HEK293T (cell line): ENCODE measurements at places on chromosomes 7 and 10.

DNA sequence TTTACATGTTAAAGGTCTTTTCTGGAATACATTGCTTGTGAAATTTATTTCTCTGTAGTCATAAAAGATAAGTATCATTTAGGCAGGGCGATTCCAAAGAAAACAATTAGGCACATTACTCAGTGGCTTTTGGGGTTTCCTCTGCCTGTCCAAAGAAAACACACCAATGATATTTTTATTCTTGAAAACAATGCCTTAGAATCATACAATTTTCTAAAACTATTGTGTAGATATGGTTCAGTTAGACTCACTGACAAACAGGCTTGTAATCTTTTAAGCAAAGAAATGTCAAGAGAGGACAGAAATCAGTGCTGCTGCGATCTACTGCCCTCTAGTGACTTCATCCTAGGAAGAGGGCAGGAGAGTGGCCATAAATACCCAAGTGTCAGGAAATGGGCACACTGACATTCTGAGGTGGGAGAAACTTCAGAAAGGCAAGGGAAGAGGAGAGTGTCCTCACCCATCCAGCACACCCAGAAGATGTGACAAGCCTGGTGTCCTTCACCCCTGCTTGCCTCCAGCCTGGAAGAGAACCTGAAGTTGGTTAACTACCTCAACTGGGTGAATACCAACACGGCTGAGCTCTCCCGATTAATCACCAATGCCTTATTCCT, 120.5 kb downstream of the GALNT11 start:
- DNase-seq = peak; percentile 69

DNA sequence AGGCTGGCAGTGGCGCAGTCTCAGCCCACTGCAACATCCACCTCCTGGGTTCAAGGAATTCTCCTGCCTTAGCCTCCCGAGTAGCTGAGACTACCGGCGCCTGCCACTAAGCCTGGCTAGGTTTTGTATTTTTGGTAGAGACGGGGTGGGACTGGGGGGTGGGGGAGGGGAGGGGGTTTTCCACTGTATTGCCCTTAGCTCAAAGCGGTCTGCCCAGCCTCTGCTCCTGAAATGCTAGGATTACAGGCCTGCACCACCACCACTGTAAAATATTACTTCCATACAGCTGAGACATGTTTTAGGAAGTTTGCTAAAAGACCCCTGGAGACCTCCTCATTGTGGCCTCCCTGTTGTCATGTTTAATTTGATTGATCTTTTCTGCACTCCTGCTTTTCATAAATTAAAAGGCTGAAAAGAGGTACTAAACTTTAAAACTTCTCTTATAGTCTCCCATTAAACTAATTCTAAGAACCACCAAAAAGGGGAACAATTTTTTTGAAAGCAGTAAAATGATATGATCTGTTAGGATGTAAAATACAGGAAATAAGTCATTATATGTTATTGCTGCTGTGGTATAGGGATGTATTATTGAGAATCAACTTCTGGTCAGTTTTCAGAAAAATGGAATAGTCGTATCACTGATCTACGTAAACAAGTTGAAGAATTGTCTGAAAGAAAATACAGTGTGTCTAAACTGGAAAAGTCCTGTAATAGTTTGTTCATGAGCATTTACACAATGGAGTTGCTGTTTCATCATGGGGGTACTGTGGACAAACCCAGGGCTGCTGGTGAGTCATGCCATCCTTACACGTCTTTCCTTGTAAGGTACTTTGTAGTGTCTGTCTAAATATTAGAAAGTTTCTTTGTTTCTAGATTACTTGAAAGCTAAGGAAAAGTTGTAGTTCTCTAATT, 72.9 kb upstream of the TMEM248 start:
- DNase-seq = no peak

- no peak for DNase-seq
Measured at GRCh38 chr10:124289851-124290795, 128.6 kb downstream of the OAT start.

DNA sequence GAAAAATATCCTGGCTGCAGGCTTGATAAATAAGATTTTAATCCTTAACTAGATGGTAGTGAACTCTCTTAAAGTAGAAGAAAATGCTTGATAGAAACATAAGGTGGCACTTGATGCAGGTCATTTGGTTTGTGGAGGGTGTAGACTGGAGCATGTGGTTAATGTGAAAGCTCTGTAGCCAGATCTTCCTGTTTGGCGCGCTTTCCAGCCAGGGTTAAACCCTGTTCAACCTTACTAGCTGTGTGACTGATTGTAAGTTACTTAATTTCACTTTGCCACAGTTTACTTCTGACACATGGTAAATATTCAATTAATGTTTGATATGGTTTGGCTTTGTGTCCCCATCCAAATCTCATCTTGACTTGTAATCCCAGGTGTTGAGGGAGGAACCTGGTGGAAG, 394.0 kb downstream of the REEP3 start:
- no peak for DNase-seq

GRCh38 chr10:104032144-104032775, 53.4 kb downstream of the COL17A1 start:
- no peak for DNase-seq

DNA sequence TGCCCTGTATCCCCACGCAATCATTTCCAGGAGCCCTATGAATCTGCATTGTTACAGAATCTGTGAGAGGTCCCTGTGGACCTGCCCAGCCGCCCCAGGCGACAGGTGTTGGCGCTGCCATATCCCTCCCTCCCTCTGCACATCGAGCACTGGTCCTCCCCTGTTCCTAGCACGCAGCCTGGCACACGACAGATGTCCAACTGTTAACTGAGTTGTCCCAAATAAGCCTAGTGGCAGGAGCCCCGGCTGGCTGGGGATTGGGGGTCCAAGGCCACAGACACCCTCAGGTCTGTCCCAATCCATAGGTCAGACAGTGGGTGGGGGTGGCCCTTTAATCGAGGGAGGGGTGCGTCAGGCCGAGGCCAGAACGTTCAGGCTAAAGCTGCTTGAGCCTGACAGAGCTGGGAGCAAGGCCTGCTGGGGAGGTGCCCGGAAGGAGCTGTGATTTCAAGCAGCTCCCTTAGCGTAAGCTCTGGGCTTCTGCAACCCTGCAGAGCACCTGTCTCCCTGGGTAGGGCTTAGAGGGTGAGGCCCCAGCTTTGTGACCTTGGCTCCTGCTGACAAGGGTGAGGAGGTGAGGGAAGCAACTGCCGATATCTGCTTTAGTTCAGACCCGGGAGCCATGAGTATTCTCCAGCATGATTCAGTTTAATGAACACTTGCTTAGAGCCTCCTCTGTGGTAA, 40.1 kb downstream of the ADRA2A start:
- DNase-seq = no peak

DNA sequence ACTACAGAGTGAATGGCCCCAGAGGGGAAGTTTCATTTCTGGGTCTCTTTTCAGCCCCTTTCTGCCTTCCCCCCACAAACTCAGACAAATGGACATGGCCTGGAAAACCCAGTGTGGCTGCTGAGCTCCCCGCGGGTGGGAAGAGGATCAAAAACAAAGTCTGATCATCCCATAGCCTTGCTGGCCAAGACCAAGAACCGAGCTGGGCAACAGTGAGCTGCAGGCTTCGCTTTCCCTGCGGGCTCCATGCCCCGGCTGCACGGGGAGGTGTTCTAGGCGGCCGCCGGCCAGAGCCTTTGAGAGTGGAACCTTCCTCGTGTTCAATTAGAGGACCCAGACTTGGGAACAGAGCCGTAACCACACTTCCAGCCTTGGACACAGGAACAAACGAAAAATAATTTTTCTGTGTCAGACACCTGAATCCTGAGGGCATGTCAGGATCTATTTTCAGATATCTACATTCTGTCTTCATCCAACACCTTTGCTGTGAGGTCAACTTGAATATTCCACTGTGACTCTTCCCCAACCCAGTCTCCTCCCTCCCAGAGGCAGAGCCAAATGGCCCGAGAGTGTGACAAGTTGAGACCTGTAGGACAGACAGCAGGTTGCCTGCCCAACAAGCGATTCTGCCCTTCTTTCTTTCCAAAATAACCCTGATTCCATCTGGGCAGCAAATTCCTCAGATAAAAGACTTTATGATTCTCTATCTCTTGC, 26.0 kb downstream of the WDR86 start:
- no peak for DNase-seq

- no peak for DNase-seq
Measured at GRCh38 chr10:26090762-26091161, 125.8 kb upstream of the GAD2 start.

DNA sequence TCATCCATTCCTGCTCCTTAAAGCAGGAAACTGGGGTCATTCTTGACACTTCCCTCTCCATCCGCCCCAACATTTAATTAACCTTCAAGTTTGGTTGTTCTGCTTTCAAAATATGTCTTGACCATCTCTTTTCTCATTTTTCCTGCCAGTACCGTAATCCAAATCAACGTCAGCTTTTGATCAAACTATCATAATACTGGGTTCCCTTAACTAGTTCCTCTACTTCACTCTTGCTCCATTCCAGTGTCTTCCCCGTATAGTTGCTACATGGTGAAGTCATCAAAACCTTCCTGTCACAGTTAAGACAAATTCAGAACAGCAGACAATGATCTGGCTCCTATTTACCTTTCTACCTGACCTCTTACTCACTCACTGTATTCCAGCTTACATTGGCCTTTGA, 6.6 kb upstream of the KLF14 start:
- no peak for DNase-seq

DNA sequence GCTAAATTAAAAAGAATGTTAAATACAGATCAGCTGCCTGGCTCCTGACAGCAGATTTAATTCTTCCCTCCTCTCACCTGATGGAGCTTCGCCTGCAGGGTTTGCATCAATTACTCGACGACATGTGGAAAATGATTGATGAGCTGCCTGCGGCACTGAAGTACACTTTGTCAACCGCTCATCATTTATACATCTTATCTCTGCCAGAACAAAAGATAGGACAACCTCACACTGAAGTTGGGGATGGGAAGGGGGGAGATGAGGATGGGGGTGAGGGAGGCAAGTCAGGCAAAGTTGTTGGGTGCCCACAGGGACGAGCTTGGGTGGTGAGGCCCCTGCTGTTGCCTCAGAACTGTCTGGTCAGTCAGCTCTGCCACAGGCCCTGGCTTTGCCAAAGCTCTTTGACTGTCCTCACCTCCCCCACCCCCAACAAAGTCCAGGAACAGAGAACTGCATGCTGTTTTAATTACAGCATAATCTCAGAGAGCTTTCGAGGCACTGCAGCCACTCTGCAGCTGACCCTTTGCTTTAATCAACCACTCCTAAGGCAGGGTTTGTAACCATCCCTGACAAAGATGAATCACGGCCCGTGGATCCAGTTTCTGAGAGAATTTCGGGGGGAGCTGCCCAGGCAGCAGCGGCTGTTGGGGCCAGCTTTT, 702.3 kb downstream of the LRMDA start:
- no peak for DNase-seq

DNA sequence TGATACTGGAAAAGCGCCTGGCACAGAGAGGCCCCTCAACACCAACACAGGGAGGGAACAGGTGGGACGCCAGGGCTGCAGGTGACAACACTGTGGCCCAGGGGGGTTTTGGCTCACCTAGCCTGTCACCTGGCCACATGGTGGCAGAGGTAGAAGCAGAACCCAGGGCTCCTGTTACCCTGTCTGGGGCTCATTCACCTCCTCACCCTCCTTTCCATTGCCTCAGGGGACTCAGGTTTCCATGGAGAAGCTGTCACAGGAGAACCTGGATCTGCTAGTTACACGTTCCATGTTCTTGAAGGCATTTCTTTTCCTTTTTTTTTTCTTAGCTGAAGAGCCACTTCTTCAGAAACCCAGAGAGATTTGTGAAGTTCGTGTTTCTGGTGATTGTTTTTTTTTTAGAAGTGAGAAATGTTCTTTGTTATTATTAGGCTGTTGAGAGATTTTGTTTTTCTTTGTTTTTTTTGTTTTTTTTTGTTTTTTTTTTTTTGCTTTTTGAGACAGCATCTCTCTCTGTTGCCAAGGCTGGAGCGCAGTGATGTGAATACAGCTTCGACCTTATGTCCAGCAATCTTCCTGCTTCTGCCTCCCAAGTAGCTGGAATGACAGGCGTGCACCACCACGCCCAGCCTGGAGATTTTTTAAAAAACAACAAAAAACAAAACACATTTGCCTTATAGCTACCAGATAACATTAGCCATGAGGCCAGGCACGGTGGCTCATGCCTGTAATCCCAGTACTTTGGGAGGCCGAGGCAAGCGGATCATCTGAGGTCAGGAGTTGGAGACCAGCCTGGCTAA, 16.0 kb downstream of the DENND2A start:
- DNase-seq = no peak

GRCh38 chr7:116390363-116390762, 109.2 kb upstream of the CAV2 start:
- DNase-seq = no peak

DNA sequence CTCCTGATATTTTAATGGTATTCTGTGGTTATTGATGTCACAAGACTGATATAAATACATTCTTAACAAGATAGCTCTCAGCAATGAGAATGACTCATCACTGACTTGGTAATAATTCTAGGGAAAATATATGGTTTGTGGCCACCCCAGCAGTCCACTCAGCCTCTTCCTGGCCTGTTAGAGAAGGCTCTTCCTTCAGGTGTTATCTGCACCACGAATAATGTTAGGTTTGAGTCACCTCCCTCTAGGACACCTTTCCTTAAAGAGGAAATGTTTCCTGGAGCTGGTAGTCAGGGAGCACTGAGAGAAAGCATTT, 163.3 kb downstream of the SVIL start:
- no peak for DNase-seq

DNA sequence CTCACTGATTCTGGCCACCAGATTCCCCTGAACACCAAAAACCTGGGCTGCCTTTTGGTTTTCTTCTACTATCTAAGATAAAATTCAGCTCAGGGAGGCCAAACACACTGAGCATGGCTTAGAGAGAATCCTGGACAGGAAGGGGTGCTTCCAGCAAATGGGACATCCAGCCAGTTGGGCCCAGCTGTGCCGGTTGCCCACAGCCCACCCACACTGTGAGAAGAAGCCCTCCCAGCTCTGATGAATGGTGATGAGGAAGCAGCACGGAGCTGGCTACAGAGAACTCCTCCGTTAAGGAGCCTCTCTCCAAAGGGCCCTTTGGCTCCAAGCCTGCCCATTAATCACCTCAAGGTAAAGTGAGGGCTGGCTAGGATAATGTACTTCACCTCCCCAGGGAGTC, 15.9 kb downstream of the LRRC18 start:
- no peak for DNase-seq

DNA sequence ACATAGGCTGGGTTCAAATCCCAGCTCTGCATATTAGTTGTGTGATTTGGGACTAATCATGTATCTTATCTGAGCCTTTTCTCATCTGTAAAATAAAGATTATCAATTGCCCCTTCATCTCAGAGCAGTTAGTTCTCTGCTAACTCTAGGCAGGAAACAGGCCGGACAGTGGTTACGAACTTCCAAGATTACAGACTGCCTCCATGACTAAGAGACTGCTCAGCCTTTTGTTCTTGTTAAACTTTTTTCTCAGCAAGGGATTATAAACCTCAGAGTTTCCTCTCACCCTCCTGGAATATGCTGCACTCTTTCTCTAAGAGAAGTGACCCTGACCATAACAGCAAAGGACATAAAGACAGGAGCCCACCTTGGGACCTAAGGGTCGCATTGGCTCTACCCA, 52.5 kb upstream of the NFKB2 start:
- DNase-seq = no peak
